ENCODE measurements at places on chromosomes 3 and 15.

- no peak for DNase-seq
Observed at GRCh38 chr15:67511606-67512005, 9.3 kb upstream of the C15orf61 start.

GRCh38 chr15:49145651-49146609 is 9.5 kb downstream of the COPS2 start:
- peak; percentile 9 for DNase-seq

DNA sequence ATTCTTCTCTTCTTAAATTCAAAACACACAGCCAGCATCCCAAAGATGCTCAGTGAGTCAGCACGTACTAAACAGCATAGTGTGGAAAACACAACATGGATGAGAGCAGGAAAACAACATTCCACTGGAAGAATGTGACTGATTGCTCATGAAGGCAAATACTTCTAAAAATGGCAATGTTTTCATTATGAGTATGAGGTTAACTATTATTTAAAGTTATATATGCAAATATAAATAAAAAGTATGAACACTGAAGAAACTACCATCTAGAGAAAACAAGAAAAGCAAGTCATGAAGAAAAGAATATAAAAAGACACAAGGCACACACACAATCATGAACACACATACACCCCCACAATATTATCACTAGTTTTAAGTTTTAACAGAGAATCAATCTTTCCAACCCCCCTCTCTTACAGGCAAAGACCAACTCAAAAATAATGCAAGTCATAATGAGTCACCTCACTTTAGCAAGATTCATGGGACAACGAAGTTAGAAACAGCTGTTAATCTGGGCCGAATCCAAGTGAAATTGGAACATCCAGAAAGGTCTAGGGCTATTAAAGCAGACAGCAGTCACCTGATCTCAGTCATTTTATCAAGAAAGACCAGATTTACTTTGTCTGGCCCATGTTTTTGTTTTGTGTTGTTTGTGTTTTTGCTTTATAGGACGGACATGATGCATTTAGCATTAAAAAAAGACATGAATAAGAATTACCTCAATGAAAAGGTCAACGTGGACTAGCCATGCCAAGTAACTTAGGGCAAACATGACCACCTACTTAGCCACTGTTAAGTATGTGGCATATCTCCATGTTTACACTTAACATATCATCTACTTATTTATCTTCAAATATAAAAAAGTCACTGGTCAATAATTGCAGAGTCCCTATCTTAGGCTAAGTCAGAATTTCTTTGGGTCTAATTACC is 18.1 kb downstream of the GBE1 start:
- no peak for DNase-seq

DNA sequence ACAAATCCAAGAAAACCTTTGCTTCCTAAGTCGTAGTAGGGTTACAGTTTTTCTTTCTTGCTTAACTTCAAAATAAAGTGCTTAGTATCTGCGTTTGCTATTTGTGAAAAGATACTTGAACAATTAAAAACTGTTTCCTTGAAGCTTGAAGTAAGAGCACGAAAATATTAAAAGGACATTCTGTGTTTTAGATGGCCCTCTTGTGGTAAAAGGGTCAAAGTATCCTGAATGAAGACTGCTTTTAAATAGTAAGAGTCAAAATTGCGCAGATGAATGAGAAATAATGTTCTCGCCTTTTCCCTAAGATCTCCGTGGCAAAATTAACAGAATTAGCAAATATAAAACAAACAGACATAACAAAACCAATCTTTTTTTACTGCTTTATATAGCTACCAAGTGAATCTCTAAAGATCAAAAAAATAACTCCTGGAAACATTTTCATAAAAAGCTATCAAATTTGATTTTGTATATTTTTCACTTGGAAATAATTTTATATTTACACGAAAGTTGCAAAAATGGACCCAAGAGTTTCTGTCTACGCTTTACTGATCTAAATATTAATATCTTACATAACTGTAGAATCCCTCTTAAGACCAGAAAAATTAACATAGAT is 175.4 kb downstream of the MBNL1 start:
- no peak for DNase-seq

GRCh38 chr3:173275740-173276139 is 121.8 kb upstream of the NLGN1 start:
- no peak for DNase-seq
